ENCODE measurements at places on chromosomes 12 and 14.
A peak's percentile ranks its signal among the peaks of the same experiment; 100 is the strongest.

- no peak for DNase-seq
Observed at GRCh38 chr12:132329720-132330548, 545 bp upstream of the GALNT9 start.

GRCh38 chr12:58310809-58311622 is 369.6 kb downstream of the ATP23 start:
- peak; percentile 69 for DNase-seq

GRCh38 chr12:74328623-74329022 is 209.0 kb upstream of the ATXN7L3B start:
- DNase-seq, result peak; percentile 21

DNA sequence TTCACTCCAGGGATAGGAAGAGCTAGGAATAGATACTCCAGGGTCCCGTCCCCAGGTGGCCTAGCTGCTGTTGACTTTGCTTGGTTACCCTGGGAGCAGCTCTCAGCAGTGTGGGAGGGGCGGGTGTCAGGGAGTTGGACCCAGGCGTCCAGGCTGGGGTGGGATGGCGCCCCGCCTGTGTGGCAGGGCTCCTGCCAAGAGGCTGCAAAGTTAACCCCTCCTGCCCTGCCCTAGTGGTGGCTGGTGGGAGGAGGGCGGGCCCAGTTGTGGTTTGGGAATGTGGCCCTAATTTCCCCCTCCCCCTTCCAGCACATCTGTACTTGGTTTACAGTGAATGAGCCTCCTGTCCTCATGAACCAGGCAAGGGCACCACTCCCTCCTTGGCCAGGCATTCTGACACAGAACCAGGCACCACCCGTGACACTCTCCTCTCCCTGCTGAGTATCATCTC is 1.7 kb upstream of the RARG start:
- DNase-seq, result no peak

DNA sequence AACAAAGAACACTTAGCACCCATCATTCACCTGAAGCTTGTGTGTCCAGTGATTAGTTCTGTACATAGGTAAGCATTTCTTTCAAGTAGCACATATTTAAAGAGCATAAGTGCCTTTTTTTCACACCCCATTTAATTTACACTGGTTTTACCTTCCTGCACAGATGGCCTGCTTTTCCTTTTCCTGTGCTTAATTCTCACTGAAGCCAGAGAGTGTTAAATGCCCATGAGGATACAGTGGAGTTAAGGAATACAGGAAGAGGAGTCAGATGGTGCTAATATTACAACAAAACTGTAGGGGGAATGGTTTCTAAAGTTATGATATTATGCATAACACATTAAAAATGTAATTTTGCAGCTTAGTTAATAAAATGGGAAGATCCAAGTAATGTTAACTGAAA is 31.0 kb upstream of the SLC38A1 start:
- DNase-seq, result no peak

- DNase-seq, result no peak
Observed at GRCh38 chr12:21221778-21222177, 90.8 kb downstream of the SLCO1B1 start.

DNA sequence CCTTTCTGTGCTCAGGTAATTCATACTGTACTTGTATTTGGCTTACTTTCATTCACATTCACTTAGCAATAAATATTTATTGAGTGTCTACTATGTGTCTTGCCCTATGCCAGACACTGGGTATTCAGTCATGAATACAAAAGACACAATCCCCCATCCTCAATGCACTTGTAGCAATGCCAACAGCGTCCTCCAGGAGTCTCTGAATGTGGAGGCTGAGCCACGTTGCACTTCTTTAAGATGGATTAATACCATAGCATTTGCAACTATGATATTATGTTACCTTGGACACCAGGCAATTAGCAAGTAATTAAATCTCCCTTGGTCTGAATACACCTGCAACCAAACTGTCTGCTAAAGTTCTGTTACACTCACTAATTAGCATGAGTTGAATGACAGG is 58.8 kb downstream of the OTX2 start:
- DNase-seq, result no peak

GRCh38 chr12:7169951-7170350 is 19.5 kb upstream of the PEX5 start:
- no peak for DNase-seq

- no peak for DNase-seq
Observed at GRCh38 chr12:92995258-92995903, 66.3 kb upstream of the EEA1 start.

- no peak for DNase-seq
Observed at GRCh38 chr14:98900236-98900635, 371.8 kb downstream of the BCL11B start.

DNA sequence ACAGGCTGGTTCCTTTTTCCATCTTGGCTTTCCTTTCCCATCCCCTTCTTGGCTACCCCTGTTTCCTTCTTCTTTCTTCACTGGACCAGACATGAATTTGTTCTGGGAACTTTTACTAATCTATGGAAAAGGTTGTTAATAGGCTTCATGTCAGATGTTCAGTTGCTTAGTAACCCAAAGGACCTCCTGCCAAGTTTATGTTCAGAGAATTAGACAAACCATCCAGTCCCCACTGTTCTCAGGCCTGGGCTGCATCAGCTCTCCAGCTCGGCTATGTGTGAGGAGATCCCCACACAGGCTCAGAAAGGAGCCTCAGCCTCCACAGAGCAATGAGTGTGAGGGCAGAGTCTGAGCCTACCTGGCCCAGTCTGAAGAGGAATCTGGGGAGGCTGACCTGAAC is 78.0 kb downstream of the AKAP6 start:
- no peak for DNase-seq

DNA sequence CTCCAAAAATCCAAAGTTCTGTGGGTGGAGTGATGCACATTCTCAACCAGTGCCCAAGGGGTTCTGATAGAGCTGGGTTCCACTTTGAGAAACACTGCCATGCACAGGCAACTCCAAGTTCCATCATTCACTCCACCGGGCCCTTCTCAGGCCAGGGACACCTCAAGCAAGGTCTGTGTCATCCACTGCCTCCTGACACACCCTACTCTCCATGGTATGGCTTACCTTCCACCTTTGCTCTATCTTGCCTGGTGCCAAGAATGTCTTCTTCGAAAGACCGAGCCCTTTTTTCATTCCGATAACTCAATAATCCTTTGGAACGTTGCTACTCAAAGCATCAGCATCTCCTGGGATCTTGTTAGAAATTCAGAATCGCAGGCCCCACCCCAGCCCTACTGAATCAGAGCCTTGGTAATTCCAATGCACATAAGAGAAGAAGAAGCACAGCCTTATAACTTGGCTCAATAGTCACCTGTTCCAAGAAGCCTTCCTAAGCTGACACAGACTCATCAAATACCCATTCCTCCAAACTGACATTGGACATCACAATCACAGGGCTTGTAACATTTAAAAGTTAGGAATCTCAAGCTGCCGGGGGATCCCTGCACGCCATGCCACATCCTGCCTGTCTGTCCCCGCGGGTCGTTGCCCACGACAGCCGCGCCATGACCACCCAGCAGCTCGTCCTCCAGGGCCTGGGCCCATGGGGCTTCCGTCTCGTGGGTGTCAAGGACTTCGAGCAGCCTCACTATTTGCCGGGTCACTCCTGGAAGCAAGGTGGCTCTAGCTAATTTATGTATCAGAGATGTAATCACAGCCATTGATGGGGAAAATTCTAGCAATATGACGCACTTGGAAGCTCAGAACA is 66.4 kb downstream of the VCPKMT start:
- DNase-seq, result no peak

GRCh38 chr12:53747095-53747494 is 4.7 kb downstream of the CISTR start:
- no peak for DNase-seq

DNA sequence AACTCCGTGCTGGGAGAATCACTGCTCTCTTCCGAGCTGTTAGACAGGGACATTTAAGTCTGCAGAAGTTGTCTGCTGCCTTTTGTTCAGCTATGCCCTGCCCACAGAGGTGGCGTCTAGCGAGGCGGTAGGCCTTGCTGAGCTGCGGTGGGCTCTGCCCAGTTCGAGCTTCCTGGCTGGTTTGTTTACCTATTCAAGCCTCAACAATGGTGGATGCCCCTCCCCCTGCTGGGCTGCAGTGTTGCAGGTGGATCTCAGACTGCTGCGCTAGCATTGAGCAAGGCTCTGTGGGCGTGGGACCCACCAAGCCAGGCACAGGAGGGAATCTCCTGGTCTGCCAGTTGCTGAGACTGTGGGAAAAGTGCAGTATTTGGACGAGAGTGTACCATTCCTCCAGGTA is 43.7 kb downstream of the GPR137C start:
- DNase-seq, result no peak

- no peak for DNase-seq
Observed at GRCh38 chr12:70843363-70843762, 77.2 kb downstream of the PTPRR start.

DNA sequence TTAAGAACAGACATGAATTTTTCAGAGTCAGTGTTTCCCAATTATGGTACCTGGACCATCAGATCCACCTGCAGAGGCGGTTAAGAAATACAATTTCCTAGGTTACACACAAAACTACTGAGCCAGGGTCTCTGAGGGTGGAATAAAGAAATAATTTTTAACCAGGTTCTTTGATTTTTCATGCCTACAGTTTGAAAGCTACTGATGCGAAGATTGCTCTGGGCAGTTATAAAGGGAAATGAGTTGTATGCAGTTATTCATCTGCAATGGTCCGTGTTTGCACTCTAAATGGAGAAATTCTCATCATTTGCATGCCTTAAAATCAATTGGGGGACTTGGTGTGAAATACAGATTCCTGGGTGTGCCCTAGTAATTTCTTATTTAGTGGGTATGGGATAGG is 89.7 kb downstream of the ERGIC2 start:
- no peak for DNase-seq

DNA sequence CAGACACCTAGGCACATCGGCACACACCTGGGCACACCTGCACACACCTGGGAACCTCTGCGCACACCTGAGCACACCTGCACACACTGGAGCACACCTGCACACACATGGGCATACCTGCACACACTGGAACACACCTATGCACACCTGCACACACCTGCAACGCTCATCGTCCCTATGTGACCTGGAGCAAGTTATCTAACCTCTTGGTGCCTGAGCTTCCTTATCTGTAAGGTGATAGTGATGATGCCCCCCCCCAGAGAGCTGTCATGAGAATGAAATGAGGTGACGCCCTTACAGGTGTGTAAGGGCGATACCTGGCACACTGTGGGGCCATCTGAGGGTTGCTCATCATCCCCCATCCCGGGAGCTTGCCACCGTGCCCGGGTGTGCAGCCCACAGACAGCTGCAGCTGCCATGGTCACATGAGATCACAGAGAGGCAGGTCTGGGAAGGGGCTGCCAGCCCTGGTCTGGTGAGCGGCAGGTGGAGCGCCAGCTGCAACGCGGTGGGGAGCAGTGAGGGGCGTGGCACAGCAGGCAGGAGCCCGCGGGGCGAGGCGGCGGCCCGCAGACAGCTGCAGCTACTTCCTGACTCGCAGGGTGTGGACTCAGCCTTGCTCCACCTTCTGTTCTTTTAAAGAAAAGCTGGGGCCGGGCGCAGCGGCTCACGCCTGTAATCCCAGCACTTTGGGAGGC is 59.9 kb upstream of the FBRSL1 start:
- DNase-seq, result no peak

DNA sequence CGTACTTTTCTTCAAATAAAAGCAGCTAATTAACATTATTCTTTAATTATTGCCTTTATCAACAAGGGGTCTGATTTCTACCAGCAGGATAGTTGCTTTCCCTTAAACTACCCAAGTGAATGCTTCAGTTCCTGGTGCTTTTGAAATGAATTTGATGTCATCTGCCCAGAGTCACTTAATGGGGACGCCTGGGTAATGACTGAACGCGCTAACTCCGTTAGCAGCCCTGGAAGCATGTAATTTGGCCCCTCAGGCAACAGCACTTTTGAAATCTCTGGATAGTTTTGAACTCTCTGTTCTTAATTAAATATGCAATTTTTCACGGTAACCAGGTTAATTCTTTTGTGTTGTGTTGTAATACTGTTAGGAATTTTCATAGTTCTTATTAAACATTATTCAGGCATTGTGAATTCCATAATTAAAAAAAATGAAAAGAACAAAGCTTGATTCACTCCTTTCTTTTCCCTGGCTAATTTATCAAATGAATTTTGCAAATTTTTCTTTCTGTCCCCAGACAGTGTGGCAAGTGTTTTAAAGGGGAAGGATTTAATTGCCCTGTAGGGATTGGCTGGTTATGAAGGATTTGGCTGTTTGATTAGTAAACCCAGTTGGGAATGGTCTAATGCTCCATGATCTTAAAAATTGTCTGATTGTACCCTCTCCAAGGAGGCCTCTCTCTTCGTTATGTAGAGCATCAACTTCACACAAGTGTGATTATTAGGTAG is 137.5 kb upstream of the MYL2 start:
- DNase-seq, result no peak

DNA sequence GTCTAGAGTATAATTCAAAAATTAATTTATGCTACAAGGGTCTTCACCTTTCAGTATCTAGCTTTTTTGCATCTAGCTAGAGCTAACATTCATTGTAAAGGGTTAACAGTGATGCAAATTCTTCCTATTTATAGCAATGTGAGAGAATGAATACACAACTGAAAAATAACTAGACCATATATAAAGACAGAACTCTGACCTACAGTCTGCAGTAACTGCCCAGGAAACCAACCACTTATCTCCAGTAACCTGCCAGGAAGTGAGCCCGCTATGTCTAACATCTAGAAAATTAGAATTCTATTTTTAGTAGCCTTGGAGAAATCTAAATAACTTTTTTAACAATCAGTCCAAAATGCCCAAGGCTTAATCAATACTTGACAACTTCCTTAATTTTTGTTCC is 1021.9 kb downstream of the LRFN5 start:
- DNase-seq, result no peak

- no peak for DNase-seq
Observed at GRCh38 chr14:67056684-67057083, 132.6 kb upstream of the GARIN2 start.

Measured in SW 1271 (cell line).